ENCODE measurements at places on chromosomes 1 and 21.

DNA sequence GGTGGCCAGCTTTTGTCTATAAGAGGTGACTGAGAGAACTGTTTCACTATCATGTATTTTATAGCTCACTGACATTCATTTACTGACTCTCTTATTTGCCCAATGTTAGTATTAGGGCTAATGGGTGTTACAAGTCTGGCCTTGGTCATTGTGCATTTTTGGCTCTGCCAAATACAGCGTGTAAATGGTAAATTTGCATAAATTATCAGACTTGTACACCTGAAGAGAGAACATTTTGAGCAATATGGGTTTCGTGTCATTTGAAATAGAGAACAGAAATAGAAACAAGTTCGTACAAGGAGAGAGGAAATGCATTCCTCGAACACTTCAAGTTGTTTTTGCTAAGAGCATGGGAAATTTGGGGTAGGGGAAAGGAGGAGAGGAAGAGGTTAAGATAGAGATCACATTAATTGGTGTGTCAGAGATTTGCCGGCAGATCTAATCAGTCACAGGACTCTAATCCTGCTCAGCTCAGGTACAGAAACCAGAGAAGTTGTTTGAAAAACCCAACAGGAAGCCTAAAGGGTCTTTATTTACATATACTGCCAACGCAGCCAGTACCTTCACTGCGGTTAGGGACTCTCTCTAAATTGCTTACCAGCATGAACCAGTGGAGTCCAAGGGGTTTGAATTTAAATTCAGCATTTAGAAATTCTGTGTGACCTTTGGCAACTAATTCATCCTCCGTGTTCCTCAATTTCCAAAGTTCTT lies 261.5 kb downstream of the GPATCH2 start:
- DNase-seq, result no peak

- peak; percentile 68 for DNase-seq
Observed at GRCh38 chr1:175154629-175155472, 37.7 kb downstream of the KIAA0040 start.

- DNase-seq, result no peak
Observed at GRCh38 chr21:42032968-42033367, 22.8 kb upstream of the ZBTB21 start.

DNA sequence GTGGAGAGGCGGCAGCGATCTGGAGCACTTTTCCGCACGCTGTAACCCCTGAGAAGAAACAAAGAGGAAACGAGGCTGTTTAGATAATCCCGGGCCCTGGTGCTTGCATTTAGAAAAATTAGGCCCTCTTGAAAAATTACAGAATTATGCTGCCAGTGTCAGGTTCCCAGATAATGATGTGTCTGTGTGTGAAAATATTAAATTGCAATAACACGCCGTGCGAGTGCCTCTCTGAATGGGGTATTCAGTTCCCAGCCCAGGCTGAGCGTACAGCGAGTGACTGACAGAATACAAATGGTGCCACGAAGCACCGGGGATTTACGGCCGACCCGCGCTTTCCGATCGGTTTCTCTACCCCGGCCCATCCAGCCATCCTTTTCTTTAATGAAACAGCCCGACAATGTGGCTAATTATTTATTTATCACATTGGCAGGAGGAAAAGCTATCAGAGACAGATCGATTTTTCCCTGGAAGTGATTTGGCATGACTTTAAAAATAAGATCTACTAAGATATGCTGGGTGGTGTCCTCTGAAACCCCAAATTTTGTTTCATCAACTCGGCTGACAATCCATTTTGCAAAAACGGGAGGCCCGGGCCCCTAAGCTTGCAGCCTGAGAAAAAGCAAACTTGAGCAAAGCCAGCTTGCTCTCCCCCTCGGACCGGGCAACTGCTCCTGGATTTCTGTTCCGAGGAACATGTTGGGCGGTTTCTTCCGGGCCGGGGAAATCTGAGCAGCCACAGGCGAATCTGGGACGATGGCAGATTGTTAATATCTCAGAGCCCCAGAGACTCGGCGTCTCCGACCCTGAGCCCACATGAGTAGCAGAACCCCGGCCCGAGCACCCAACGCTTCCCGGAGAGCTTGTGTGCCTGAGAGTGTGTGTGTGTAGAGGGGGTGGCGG lies 11.3 kb downstream of the PRDM16 start:
- DNase-seq, result no peak

DNA sequence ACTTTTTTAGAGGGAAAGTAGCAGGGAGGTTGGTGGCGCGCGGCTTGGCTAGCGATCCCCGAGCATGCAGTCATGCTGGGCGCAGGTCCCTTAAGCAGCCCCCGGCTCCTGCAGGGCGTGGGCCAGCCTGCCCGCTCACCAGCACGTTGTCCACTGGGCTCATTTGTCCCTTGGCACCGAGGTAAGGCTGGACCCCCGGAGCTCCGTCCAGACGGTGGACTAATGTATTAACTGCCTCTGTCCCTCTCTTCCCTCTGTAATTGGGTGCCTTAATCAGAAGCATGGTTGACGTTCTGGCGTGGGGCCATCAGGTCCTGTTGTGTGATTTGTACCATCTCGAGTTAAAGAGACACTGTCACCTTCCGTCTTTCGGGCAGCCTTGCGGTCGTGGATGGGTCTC lies 17.7 kb downstream of the TMEM201 start:
- no peak for DNase-seq

- DNase-seq, result no peak
Observed at GRCh38 chr1:180922631-180923015, 9.9 kb downstream of the KIAA1614 start.

GRCh38 chr1:59814901-59815825 lies at the start of gene HOOK1:
Gene HOOK1, plus strand, starts transcription at chr1:59814949. Its CDS starts 169 bp downstream, at chr1:59815118.
- DNase-seq, result no peak

DNA sequence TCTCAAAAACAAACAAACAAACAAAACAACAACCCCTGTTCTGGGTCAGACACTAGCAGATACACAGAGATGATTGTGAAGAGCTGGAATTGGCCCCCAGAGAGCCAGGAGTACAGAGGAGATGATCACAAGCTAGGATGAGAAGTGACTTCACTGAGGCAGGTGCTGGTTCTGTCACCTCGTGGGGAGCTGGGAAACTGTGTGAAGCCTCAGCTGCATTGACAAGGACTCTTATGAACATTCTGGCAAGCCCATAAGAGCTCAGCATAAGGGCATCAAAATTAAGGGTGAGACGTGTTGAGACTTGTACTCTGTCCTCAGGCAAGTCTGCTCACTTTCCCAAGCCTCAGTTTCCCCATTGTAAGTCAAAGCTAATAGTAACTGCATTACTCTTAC lies 14.7 kb upstream of the PTP4A2 start:
- no peak for DNase-seq

DNA sequence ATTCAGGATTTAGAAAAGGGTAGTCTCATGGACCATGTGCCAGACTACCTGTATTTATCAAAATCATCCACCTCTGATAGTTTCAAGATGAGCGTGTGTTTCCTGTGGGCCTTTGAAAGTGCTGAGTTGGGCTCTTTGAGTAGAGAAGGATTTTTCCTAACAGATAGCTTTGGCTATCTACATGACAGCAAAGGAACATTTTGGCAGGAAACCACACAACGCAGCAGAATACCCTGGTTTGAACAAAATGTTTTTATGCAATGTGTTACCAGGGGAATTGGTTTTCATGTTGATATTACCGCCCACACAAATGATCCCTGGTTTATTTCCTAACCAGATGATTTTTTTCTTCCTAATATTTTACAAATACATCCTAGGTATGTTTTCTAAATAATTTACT lies 431.4 kb downstream of the NEGR1 start:
- DNase-seq, result no peak

GRCh38 chr1:32240140-32240951 lies 6.7 kb upstream of the FAM167B start:
- DNase-seq, result peak; percentile 93

- no peak for DNase-seq
Observed at GRCh38 chr1:90835661-90836344, 118.7 kb upstream of the BARHL2 start.

GRCh38 chr1:15479654-15480347 lies 3.9 kb downstream of the CELA2B start:
- DNase-seq, result no peak

GRCh38 chr1:22665752-22666151 lies 12.7 kb downstream of the C1QB start:
- DNase-seq, result no peak

DNA sequence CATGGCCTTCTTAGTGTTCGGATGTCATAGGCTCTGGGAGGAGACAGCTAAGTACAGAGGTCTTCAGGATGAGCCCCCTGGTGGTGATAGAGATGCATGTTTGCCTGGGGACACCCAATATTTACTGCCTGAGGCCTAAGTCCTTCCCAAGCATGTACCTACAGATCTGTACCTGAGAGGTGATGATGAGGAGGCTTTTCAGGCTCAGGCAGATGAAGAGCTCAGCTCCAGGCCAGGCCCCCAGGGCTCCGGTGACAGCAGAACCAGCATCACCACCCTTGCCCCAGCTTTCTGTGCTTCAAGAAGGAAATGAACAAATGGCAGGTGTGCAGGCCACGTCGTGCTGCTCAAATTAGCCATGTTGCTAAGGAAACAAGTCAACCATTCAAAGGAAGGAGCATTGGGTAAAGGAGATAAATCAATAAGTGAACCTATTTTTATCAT lies 21.1 kb downstream of the CACNA1E start:
- peak; percentile 20 for DNase-seq

DNA sequence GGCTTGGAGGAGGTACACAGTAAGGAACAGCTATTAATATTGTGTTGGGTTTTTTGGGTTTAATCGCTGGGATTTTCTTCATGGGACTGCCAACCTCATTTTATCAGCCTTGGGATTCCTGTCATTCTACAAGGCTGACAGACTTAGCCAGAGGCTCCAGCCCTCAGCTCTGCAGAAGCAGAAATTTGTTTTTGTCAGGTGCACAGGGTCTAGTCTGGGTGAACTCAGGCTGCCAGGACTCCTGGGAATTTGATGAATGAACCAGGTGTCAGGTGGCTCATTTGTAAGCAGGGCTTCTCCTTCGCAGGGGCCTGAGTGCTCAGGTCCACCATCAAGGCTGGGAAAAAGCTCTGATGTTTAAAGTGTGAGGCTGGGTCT lies 11.5 kb upstream of the ZNF362 start:
- no peak for DNase-seq

DNA sequence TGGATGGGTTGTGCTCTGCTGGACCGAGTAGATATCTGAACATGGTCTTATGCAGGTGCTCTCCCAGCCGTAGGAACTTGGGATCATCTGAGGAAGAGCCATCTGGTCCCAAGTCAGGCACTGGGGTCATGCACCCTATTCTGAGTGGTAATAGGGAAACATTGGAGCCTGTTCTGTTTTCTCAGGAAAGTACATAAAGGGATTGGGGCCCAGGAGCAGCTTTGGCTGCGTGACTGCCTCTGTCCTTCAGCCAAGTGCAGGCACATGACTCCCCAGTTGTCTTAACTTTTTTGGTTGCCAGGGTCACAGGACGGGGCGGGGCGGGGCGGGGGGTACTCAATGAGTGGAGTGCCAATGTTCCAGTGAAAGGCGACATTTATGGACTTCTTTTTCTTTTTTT lies 11.5 kb downstream of the PFKFB2 start:
- no peak for DNase-seq

All from NCI-H1105 (cell line).